ENCODE measurements at places on chromosomes 6 and 20. TPM values are rescaled to one million over a fixed set of nuclear protein-coding genes. Genes with fewer than 3 reads are reported as not detected.

GRCh38 chr6:41443616-41444525 lies 102.3 kb upstream of the FOXP4 start:
- no peak for DNase-seq
- H3K4me1 ChIP-seq = peaks cover 4% of the 10 kb centered on the region
- no peak overlapping the region for H3K4me3 ChIP-seq
- H3K27me3 ChIP-seq = no peaks in the 10 kb centered on the region

Gene EPPIN
- total RNA-seq = not detected

DNA sequence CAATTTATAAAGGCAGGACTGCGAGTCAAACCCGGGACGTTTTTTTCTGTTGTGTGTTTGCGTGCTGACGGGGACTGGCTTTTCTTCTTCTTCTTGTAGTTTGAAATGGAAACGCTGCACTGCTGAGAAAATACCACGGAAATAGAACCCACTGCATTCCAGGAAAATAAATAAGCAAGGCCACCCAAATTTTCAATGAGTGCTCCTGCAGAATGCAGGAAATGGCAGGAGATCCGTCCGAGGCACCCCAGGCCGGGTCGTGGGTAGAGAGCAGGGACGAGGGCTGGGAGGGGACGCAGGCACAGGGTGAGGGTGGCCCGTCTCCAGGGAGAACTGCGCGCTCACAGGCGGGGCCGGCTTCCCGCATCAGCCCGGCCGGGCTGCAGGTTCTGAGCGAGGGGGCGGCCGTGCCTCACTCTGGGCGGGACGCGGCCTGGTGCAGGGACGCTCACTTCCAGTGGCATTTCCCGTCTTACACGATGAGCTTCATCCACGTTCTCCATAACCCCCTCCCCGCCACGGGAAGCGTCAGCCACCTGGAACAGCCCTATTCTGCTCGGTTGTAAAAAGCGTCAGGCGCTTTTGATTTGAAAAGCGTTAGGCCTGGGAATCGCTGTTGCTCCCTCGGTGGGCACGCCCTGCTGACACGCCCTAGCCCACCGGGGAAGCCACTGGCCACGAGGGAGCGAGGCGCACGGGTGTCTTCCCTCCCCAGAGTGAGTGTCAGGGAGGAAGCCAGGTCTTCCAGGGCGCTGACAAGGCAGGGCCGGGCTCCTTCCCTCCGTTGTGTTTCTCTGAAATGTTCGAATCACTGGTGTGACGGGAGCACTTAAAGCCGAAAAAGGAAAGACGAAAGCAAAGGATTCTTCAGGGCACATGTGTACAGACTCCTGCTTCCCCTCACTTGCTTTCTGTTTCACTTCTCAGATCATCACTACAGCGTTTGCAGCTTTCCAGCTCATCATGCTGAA lies 17.9 kb upstream of the EXOC2 start:
- H3K4me1 ChIP-seq = peaks cover 80% of the 10 kb centered on the region
- peak overlapping the region; percentile 37 for H3K4me3 ChIP-seq
- peak; percentile 98 for DNase-seq
- H3K27me3 ChIP-seq = no peaks in the 10 kb centered on the region
- no peaks in the 10 kb centered on the region for H3K36me3 ChIP-seq

GRCh38 chr6:21599051-21599696 lies 5.6 kb downstream of the SOX4 start:
- no peak for DNase-seq
- peaks cover 56% of the 10 kb centered on the region for H3K36me3 ChIP-seq
- H3K27me3 ChIP-seq = no peaks in the 10 kb centered on the region
- peaks cover 14% of the 10 kb centered on the region for H3K4me1 ChIP-seq

- H3K4me1 ChIP-seq = peaks cover 13% of the 10 kb centered on the region
- DNase-seq = peak; percentile 56
- H3K27ac ChIP-seq = no peak overlapping the region
- no peaks in the 10 kb centered on the region for H3K36me3 ChIP-seq
- no peaks in the 10 kb centered on the region for H3K27me3 ChIP-seq
- no peak overlapping the region for H3K4me3 ChIP-seq
These were observed 20.5 kb downstream of the BCAS4 start for GRCh38 chr20:50815162-50815989.

All from SJSA1 (cell line).